Activated naive CD8-positive, alpha-beta T cell treated with anti-CD3 and anti-CD28 coated beads, Interleukin-2, amount 10 ng/mL, durations not matched to agents 7 days and 5 days (primary cell): ENCODE measurements at places on chromosomes 6 and 20.

GRCh38 chr6:13528232-13528631, 40.8 kb upstream of the GFOD1 start:
- no peak for DNase-seq

- peak; percentile 20 for DNase-seq
Measured at GRCh38 chr20:17615645-17616479, 46.0 kb downstream of the DSTN start.

DNA sequence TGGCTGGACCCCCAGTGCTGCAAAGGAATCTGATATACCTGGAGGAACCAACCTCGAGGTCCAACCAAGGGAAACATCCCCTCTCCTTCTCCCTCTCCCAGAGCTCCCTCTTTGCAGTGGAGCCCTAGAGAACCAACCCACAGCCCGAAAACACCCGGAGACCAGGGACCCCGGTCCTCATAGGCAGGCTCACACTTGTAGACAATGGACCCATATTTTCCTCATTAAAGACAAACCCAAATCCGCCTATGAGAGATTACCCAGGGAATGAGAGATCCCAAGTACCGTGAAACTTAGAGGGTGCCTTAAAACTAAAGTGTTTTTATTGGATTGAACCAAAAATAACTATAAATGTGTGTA, 9.6 kb upstream of the FOXF2 start:
- no peak for DNase-seq

DNA sequence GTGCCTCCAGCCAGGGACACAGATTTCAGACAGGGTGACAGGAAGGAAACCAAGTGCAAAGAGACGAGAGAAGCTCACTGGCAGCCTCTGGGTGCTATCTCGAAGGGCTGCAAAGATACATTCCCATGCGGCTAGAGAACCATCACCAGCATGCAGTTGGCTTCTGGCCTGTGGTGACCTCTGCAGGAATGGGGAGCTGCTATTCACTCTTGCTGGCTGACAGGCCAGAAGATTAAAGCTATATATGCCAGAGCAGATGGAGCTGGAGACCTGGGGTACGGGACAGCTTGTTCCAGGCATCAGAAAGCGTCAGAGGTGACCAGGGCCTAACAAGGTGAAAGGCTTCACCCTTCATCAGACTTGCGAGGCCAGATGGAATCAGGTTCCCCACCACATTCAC, 20.0 kb downstream of the MAP1LC3A start:
- no peak for DNase-seq

DNA sequence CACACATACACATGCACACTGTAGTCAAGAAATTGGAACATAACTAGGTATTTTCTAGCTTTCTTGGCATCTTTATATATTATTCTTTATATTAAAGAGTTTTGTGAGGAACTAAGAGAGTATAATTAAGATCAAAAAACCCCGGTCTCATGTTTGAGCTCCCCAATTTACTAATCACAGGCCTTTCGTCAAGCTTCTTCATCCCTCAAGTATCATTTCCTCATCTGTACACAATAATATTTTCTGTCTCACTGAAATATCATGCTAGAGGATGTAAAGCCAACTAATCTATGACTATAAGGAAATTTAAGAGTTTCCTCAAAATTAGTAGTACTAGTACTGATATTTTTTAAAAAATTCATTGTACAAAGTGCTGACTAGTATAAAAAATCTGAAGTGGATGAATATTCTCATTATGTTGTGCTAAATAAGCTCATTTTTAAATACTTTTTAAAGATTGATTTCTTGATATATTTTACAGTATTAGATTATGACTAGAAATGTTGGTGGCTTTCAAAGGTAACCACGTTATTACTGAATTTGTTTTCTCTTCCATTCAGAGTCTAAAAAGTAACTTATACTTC, 28.0 kb downstream of the PEX3 start:
- DNase-seq = no peak

GRCh38 chr20:63473555-63474449, 1.3 kb upstream of the KCNQ2 start:
- DNase-seq = no peak
